Panc1 (cell line): ENCODE measurements at places on chromosomes 11 and 22.
A peak's percentile ranks its signal among the peaks of the same experiment; 100 is the strongest.

DNA sequence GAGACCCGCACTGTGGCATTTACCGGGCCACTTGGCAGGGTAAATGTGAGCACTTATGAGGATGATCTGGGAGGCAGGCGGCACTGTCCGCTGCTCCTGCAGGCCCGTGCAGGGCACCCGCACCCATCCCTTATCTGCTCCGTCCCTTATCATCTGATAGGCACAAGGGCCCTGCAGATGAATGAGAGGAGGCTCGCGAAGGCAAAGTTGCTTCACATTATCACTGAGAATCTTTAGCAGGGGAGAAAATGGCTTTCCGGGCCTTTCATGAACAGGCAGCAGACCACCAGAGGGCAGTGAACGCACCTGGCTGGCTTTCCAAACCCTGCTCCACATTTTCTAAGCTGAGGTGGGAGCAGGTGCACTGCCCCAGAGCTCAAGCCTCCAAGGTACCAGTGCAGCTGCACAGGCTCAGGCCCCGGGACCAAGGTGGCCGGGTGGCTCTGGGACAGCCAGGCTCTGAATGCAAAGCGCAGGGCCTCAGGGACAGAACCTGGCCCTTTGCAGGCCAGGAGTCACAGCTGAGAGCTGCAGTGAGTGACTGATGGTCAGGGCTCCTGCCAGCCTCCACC, 165.6 kb downstream of the SHANK2 start:
- DNase-seq, result no peak

DNA sequence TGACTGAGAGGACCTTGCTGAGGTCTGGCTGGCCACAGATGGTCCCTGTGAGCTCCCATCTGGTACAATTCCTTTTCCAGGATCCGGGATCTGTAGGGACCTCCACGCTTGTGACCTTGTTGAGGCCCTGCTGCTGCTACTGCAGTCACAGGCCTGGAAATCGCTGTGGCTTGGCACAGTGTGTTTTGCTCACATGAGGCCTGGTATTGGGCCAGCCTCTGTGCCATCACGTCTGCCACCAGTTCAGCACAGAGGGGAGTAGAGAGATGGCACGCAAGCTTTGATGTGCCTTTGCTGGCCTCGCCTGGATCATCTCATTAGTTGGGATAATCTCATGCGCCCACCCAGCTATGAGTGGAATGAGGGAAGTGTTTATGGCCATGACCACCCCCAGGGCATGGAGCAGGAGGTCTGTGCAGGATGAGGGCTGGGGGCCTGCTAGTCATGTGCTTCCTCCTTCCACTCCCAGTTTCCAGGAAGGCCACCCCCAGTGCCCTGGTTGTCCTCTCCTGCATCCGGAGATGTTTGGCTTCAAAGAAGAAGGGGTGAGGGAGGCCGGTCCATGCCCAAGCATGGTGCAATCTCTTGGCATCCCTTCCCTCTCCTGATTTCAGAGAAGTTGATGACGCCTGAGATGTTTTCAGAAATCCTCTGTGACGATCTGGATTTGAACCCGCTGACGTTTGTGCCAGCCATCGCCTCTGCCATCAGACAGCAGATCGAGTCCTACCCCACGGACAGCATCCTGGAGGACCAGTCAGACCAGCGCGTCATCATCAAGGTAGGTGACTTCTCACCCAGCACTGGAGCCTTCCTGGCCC, 22.4 kb downstream of the DERL3 start:
- no peak for DNase-seq

DNA sequence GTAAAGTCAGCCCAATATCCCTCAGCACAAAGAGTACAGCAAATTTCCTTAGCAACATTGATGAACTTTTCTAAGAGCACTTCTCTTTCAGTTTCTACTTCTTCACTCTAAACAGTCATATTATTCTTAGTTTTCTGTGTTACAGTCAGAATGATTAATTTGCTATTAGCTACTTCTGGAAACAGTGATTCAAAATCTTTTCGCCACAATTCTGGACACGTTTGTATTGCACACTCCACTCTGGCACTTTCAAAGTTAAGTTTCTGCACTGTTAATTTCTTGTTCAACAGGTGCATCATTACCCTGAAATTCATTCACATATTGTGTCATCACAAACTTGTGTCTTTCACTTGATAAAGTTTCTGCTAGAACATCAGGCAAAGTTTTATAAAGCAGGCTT, 22.5 kb downstream of the ABTB2 start:
- no peak for DNase-seq

DNA sequence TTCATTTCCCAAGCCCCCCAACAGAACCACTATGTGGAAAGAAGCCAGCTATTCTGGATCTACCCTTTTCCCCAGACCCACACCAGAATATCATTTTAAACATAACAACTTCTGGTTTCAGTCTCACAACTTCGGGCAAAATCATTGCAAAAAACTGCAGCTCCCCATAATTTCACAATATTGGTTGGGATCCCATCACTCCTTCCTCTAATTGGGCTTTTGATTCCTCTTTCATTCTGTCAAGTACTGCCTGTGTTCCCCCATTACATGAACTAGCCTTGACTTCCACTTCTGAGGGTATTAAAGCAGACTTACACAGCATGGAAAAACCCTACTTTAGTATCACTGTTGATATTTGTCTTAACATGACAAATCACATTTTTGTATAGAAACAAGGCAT, 4.1 kb upstream of the APOL3 start:
- no peak for DNase-seq

- DNase-seq, result no peak
These were observed 16.2 kb downstream of the PHLDA2 start for GRCh38 chr11:2913019-2913431.

DNA sequence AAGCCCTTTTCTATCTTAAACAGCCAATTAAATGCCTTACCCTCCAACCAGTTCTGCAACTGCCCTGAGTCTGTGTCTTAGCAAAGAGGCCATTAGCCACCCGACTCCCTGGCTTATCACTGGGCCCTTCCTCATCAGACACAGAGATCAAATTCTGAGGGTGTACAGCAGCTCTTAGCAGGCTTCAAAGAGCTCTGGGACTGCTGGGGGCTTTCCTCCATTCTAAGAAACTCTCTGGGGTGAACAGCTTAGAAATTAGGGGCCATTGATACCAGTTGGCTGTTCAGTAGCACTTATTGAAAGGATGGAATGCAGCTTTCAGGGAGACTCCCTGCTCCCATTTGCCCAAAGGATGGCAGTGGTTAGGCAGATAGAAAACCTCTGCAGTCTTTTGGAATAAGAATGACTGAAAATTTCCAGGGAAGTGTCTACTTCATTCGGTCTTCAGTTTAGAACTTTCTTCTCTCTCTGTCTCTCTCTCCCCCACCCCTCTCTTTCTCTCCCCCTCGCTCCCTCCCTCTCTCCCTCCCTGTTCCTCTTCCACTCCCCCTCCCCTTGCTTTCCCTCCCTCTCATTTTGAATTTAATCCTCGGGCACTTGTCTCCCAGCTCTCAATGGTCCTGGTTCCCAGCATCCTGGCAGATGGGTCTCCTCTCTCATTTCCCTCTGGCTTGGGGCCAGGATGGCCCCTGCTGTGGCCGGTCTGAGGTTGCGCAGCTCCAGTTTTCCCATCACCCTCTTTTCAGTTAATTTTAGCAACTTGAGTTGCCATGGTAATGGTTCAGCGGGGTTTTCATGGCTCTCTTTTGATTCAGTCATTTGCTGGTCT, 76.4 kb downstream of the COMMD9 start:
- DNase-seq, result no peak

- no peak for DNase-seq
These were observed 43.2 kb downstream of the IGLL5 start for GRCh38 chr22:22930571-22931556.

DNA sequence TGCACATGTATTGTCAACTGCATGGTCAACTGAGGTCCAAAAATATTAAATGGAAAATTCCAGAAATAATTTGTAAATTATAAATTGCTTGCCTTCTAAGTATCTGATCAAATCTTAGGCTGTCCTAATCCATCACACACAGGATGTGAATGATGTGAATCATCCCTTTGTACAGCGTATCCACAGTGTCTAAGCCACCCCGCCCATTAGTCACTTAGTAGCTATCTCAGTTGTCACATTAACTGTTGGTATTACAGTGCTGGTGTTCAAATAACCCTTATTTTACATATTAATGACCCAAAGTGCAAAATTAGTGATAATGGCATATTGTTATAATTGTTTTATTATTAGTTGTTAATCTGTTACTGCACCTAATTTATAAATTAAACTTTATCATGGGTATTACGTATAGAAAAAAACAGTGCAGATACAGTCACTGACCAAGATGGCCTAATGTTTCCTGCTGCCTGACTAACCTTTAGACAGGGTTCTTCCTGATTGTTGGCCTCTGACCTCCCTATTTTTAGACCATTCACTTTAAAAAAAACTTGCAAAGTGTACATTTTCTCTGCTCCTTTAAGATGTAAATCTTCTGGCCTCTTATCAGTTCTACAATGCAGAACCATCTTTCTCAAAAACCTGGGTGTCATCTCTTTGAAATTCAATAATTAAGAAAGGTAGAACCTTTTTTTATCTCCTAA, 2.9 kb upstream of the SVIP start:
- DNase-seq, result no peak

DNA sequence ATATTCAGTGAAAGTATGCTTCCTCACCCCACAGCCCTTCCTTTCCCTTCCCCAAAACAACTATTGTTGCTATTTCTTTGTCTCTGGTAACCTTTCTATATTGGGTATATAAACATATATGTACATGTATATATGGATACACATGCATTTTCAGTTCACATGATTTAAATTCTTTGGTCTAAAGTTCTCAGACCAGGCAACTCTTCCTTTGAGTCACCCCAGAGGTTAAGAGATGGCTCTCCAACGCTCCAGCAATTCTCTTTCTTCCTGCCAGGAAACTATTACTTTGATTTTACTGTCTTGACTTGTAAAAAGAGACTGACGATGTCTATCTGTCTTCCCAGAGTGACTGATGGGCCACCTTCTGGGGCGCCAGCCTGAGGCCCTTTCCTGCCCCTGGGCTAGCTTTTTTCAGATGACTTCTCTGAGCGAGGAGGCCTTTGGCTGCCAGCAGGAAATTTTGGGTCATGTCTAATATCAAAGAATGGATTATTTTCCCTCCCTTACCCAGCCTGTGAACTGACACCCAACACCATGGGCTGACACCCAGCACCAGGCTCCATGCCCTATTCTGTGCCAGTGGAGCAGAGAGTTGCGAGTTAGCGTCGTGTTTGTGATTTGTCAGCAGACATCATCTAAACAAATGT, 14.4 kb upstream of the ST3GAL4 start:
- DNase-seq, result no peak

DNA sequence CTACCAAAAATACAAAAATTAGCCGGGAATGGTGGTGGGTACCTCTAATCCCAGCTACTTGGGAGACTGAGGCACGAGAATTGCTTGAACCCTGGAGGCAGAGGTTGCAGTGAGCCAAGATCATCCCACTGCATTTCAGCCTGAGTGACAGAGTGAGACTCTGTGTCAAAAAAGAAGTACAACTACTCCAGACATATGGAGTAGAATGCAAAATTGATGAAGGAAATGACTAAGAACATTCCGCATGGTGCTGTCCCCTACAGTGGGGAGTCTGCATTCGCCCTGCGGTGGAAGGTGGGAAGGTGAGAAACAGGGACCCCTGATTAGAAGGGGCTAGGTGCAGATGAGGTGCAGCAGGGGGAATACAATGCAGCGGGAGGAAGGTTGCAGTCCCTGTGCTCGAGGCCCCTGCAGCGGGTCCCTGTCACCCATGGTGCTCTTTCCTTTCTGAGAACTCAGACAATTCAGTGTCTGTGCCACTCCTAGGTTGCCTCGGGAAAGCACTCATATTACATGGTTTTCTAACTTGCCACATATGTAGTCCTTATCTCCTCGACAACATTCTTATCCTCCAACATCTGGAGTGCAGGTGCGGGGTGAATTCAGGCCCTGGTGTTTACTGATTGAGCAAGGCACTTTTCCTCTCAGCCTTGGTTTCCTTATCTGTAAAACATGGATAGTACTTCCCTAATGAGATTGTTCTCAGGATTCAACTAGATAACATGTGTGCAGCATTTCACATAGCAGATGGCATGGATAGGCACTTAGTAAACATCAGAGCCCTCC, 5.2 kb downstream of the POLD4 start:
- DNase-seq, result no peak

DNA sequence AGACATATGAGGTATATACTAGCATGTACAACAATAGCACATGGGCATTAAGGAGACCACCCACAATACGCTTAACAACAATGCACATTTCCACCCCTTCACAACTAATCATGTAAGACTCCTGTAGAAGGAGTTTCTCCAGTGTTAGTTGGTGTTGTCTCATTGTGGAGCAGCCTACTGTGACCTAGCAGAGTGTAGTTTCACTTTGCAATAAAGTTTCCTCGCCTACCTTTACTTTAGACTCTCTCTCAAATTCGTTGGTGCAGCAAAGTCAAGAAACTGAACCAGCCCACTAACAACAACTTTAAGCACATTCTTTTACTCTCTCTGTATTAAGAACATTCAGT, 863.6 kb downstream of the FAM181B start:
- DNase-seq, result no peak

- no peak for DNase-seq
These were observed 579 bp downstream of the PICALM start for GRCh38 chr11:86068138-86068871.

DNA sequence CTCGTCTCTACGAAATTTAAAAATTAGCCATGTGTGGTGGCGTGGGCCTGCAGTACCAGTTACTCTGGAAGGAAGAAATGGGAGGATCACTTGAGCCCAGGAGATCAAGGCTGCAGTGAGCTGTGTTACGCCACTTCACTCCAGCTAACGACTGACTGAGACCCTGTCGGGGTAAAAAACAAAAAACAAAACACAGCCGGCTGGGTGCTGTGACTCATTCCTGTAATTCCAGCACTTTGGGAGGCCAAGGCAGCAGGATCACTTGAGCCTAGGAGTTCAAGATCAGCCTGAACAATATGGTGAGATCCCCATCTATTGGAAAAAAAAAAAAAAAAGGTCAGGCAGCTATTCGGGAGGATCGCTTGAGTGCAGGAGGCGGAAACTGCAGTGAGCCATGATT, 2.4 kb downstream of the PAFAH1B2 start:
- no peak for DNase-seq

DNA sequence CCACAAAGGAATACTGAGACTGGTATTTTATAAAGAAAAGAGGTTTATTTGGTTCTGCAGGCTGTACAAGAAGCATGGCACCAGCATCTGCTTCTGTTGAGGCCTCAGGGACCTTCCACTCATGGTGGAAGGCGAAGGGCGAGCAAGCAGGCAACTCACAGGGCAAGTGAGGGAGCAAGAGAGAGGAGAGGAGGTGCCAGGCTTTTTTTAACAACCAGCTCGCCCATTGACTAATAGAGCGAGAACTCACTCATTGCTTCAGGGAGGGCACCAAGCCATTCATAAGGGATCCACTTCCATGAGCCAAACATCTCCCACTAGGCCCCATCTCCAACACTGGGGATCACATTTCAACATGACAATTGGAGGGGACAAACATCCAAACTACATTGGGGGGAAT, 1.2 kb downstream of the PTS start:
- no peak for DNase-seq

GRCh38 chr22:48666620-48667019, 1161.1 kb downstream of the BRD1 start:
- DNase-seq, result no peak

- DNase-seq, result peak; percentile 79
These were observed 97.3 kb upstream of the AKIP1 start for GRCh38 chr11:8813658-8814057.

GRCh38 chr22:44172370-44173108, 8.2 kb upstream of the PARVG start:
- no peak for DNase-seq

- DNase-seq, result no peak
These were observed 8.3 kb upstream of the INSC start for GRCh38 chr11:15106201-15106965.
